ENCODE measurements at places on chromosomes 3 and 15.

- DNase-seq: no peak
These were observed 151.2 kb upstream of the UBE2E1 start for GRCh38 chr3:23654571-23654970.

- peak; percentile 55 for DNase-seq
These were observed 61.8 kb downstream of the SLC12A8 start for GRCh38 chr3:125150525-125151441.

DNA sequence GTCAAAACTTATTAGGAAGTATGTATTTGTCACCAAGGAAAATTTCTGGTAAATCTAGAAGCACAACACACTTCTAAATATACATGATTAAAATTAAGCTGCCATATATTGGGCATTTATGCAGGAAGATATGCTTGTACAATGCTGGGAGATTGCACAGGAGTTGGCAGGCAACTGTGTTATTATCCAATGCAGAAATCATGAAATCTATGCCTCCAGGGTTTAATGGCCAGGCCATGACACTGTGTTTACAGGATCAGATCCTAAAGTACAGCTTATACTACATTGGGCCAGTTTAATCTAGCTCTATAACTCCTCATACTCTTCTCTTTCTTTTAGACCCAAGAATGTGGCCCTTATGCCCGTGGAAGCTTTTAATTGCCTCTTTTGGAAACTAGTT lies 391.4 kb upstream of the DPH6 start:
- DNase-seq: no peak

DNA sequence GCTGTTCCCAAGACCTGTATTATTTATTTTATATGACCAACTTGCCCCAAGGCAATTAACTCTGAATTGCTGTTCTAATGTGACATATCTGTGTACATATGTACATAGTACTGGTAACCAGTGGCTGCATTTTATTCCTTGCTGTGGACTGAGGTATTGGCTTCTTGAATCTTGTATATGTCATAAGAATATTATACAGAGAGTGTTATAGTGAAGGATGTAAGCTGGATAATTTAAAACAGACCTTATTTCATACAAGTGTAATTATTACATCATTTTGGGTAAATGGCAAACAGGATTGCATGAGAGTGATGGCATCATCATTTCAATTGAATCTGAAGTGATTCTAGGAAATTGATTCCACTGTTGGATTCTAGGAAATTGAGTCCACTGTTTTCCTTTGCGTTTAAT lies 32.9 kb downstream of the B3GALNT1 start:
- no peak for DNase-seq

- DNase-seq: peak; percentile 61
These were observed 47.7 kb downstream of the BDH1 start for GRCh38 chr3:197508051-197508451.

- DNase-seq: peak; percentile 7
These were observed 611.5 kb downstream of the AGBL1 start for GRCh38 chr15:86691091-86691663.

DNA sequence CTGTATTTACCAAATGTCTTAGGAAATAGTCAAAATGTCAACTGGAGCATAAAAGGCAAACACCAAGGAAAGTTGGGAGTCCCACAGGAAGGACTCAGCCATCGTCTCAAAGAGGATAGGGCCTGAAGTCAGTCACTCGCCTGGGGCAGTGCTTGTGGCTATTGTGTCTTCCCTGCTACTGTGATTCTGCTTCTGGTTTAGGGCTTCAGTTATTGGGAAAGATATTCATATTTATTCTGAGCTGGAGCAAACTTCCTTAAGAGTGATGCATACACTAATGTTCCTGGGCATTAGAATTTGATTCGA lies 118.1 kb downstream of the EDEM1 start:
- DNase-seq: no peak

DNA sequence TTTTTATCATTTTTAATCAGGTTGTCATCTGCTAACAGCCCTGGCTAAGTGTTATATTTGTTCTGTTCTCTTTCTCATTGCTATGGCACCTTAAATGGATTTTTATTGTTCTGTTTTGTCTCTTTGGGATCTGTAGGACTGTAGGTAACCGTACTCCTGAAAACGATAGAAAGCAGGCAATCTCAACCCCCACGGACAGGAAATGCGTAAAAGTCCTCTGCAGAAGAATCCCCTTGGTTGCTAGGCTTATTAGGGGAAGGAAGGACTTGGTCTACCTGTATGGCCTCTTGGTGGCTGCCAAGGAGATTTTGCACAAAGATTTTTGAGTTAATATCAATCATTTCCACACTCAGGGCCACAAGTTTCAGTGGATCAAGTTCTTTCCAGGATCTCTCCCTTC lies 571.9 kb upstream of the ZNF385D start:
- no peak for DNase-seq

DNA sequence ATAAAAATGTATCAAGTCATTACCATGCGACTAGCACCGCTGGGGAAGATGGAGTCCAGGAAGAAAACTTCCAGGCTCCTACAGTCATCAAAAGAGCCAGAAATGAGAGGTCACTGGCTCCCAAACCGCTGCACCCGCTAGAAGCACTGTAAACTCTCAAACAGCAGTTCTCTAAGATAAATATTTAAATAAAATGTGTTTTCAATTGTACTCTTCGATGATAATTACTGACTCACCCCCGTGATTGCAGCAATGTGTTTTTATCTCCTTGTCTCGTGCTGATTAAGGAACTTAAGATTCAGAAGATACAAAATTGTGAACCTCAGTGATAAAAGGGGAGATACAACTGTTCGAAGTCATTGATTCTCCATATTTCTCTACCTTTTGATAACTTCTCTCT lies 45.8 kb upstream of the FOXP1 start:
- DNase-seq: no peak

- DNase-seq: no peak
These were observed 30.3 kb upstream of the SETD2 start for GRCh38 chr3:47193871-47194859.

GRCh38 chr3:99562138-99562537 lies 76.3 kb upstream of the COL8A1 start:
- DNase-seq: no peak

Data from WERI-Rb-1 (cell line).